GM12892 (cell line): ENCODE measurements at places on chromosomes 6 and 20.
A peak's percentile ranks its signal among the peaks of the same experiment; 100 is the strongest.

- DNase-seq: no peak
Measured at GRCh38 chr20:40687384-40688128, 1.5 kb downstream of the MAFB start.

- no peak for DNase-seq
Measured at GRCh38 chr6:87261534-87261933, 60.9 kb upstream of the SMIM8 start.

DNA sequence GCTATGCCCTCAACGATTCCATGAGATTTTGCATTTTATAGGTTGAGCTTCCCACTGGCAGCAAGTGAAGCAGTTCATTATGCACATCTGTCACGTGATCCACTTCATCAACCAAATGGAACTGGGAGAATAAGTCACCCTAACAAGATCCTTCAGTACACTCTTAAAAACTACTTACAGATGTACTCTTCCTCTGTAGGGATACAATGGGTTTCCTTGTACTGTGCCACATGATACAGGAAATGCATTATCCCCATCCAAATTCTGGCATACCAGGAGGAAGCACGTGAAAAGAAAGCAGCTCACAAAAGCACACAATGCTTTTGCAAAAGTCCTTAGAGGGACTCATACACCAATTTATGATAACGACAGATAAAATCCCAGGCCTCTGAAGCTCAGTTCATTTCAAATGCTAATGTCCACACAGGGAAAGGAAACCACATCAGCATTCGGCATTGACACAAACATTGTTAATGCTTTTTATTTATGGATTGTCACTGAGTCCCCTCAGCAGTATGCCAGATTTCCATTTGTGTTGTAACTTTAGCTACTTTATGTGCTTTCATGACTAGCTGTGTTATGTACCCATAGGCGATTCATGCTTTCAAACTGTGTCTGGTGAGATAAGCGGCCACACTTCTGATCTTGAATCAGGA is 58.1 kb upstream of the REV3L start:
- no peak for DNase-seq

- DNase-seq: no peak
Measured at GRCh38 chr6:158694913-158695312, 45.1 kb downstream of the SYTL3 start.

- DNase-seq: peak; percentile 5
Measured at GRCh38 chr6:152642578-152643375, 5.6 kb upstream of the SYNE1 start.

GRCh38 chr6:90233994-90234393 is 62.6 kb downstream of the BACH2 start:
- DNase-seq: no peak

DNA sequence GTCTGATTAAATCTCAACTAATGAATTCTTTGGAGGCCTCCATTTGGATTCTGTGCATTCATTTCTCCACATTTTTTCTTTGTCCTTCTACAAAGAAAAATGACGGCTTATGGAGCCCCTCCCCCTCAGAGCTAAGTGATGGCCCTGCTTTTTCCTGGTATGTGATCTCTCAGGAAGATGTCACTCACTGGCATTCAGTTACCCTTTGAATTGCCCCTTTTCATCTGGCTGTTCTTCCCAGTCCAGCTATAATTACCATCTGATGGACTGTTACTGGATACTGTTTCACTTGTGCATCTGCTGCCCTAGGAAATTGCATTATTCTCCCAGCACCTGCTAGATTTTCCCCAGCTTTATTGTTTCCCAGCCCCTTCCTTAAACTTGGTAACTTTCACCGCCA is 151.9 kb downstream of the CFAP61 start:
- DNase-seq: no peak

DNA sequence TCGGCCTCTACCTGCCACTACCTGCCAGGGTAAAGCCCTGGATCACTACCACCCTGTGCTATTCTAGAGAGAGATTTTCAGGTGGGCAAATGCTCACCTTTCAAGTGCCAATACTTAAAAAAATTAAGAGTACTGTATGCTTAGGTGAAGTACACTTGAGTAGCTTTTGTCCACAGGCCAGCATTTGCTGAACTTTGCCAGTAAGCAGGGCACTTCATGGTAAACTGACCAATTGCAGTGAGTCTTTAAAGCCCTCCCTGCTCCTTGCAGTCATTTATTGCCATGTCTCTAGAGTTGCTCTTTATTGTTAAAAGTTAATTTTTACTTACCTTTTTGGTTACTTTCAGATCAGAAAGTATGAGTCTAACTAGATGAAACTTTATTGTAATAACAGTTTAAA is 58.5 kb downstream of the PLAGL1 start:
- no peak for DNase-seq

DNA sequence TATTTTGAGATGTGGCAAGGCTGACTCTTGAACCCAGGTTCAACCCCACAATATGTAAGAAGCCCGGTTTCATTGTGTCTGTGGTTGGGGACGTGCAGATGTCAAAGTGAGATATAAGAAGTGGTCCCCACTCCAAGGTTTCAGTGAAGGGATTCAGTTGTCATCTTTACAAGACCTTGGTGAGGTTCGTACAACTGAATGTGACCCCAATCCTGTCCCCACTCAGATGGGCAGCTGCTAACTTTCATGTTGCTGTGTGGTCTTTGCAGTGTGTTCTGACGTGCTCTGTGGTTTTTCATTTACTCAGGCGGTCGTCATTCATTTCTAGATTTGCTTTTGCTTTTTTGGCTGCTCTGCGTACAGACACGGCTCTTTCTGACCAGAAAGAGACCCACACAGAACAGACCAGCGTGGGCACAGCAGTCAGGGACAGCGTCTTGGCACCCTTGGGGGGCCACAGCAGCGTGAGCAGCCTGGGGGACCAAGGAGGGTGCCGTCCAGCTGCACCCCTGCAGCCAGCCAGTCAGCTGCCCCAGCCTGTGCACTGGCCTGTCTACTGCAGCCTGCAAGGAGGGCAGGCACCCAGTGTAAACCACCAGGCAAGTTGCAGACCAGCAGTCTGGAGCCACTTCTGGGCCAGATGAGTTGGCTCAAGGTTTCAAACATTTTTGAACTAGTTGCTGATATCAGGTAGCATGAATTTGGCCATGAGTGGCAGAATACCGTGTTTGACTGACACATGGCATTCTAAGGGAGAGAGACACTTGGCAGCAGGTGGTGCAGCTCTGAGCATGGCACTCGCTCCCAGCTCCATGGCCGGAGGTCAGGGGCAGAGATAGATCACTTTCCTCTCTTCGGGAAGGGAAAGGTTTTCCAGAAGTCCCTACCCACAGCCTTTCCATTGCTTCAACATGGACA is 49.4 kb upstream of the IRF4 start:
- no peak for DNase-seq

DNA sequence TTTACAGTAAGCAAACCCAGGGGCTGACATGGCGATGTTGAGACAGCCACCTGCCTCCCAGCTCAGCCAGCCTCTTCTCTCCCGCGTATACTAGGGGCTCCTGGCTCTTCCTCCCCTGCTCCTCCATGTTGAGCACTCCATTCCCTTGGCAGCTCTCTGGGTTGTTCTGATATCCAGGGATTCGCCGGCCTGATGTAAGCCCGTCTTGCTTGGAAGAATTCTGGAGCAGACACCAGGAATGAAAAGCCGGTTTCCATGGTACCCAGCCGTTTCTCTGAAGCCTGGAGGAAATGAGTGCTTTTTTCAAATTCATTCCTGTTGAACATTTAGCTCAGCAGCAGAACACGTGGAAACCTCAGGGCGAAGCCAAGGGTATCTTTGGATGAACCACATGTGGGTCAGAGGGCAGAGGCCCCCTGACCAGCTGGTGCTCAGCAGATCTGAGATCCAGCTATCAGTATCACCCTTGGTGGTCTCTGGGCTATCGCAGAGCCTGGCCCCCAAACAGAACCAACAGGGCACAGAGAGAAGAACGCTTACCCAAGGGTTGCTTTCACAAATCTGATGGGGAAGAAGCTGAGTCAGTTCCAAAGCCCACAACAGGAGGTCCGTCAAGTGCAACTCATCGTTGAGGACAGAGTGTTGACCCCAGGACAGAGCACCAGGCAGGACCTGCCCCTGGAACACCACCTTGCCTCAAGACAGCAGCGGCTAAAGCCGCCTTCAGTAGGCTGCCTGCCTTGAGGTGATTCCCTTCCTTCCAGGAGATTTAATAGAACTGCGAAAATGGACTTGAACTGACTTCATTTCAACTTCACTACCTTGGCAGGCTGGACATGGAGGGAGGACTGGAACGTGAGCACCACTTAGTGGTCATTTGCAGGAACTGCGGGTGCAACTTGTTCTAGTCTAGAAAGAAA is 96.1 kb upstream of the RIN2 start:
- DNase-seq: no peak

GRCh38 chr6:146913842-146914488 is 290.3 kb upstream of the STXBP5 start:
- no peak for DNase-seq

DNA sequence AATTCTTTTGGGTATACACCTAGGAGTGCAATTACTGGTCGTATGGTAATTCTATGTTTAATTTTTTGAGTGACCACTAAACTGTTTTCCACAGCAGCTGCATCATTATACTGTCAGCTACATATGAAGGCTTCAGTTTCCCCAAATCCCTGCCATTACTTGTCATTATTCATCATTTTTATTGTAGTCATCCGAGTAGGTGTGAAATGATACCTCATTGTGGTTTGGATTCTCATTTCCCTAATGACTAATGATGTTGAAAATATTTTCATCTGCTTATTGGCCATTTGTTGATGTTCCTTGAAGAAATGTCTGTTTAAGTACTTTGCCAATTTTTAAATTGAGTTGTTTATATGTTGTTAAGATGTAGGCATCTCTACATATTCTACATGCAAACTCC is 633.6 kb upstream of the IMPG1 start:
- DNase-seq: no peak

DNA sequence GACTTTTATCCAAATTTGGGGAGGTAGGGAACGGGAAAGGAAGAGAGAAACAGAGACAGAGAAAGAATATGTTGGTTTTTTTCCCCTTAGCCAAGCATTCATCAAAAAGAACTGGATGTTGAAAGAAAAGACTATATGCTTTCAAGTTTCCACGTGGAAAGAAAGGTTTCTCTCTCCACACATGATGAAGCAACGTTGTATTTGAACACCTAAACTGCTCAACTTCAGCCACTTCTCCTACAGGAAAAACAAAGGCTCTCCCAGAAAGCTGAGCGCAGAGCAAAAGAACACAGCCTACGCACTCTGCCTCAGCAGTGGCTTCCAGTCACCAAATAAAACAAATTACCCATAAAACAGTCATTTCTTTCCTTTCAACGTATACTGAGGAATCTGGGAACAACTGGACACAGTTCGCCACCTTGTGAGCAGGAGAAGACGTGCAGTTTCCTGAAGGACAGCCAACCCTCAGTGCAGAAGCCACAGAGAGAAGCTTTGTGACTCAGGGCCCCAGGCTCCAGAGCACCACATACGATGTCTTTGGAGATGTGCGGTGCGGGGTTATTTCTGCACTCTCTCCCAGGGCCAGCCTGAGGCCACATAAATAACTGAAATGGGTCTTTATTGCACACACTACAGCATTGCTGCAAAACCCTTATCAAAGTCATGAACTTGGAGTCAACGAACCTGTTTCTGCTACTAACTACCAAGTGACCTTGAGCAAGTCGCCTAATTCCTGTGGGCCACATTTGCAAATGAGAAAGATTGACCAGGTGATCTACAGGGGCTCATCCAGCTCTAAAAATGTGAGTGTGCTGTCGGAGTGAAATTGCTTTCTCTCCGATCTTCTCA is 10.1 kb downstream of the IL17F start:
- DNase-seq: no peak

- DNase-seq: no peak
Measured at GRCh38 chr6:12037798-12038197, 25.7 kb downstream of the HIVEP1 start.

- no peak for DNase-seq
Measured at GRCh38 chr6:138492871-138493270, 6.4 kb downstream of the NHSL1 start.

- no peak for DNase-seq
Measured at GRCh38 chr6:34238585-34239499, 2.2 kb downstream of the HMGA1 start.

GRCh38 chr20:32230707-32231106 is 23.0 kb downstream of the POFUT1 start:
- no peak for DNase-seq

- DNase-seq: no peak
Measured at GRCh38 chr6:11366183-11366933, 133.9 kb upstream of the NEDD9 start.

DNA sequence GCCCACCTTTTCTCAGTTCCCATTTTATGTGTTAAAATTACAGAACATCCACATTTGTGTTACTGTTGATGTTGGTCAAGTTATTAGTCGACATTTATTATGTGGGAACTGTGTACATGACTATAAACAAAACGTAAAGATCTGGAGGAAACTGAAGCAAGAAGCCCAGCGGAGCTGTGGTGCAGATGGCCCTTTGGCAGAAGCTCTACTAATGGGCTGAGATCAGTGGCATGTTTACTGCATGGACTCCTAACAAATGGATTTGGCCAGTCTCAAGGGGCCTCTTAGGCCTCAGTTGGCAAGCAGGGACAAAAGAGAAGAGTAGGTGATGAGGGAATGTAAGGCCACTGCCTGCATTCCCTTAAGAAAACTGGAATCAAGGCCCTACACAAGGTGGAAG is 282.1 kb upstream of the TCF21 start:
- no peak for DNase-seq

DNA sequence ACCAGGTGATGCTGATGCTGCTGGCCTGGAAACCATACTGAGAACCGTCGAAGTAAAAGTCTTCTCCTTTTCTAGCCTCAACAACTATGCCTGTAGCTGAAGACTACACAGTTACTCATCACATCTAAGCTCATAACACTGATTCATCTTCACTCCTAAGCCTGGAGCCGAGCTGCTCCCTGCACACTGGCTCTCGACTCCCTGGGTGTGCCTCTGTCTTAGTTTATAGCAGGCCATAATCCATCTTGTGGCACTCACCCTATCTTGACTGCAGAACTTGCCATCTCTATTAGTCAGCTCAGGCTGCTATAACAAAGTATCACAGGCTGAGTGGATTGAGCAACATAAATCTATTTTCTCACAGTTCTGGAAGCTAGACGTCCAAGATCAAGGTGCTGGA is 191.0 kb downstream of the UNC5CL start:
- no peak for DNase-seq

GRCh38 chr6:8229915-8230756 is 127.8 kb upstream of the EEF1E1 start:
- no peak for DNase-seq

- no peak for DNase-seq
Measured at GRCh38 chr20:40488401-40488800, 200.6 kb downstream of the MAFB start.

GRCh38 chr6:33824461-33825154 is 20.8 kb upstream of the MLN start:
- no peak for DNase-seq

GRCh38 chr6:19333936-19334335 is 503.2 kb upstream of the ID4 start:
- no peak for DNase-seq

DNA sequence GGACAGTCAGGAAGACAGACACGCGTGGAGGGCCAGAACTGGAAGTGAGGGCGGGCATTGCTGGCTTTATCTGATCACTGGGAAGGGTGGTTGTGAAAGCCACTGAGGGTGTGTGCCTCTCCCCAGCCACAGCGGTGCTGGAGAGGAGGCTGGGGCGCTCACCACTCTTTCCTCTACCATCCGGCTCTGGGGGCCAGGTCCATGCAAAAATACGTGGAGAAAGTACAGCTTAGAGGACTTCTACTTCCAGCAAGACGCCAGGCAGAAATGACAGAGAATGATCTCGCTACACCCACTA is 148.8 kb upstream of the RPS6KA2 start:
- no peak for DNase-seq

GRCh38 chr20:63556873-63557478 is 3.0 kb downstream of the FNDC11 start:
- no peak for DNase-seq
